ENCODE measurements at places on chromosomes 4 and X.

DNA sequence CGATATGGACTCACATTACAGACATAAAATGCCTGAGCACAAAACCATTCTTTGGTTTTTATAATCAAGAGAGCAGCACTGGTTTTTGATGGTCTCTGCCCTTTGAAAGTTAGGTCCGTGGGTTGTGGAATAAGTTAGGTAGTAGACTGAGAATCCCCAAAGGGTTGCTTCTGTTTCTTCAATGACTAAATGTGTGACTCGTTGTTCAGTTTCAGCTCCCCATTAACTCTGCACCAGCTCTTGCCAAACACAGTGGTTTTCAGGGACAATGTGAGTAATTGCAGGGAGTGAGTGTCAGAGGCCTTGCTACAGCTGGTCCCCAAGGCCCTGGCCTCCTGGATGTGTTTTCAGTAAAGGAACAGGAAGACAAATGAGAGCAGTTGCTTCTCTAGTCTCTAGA is 24.8 kb downstream of the SMIM20 start:
- DNase-seq = peak; percentile 51

DNA sequence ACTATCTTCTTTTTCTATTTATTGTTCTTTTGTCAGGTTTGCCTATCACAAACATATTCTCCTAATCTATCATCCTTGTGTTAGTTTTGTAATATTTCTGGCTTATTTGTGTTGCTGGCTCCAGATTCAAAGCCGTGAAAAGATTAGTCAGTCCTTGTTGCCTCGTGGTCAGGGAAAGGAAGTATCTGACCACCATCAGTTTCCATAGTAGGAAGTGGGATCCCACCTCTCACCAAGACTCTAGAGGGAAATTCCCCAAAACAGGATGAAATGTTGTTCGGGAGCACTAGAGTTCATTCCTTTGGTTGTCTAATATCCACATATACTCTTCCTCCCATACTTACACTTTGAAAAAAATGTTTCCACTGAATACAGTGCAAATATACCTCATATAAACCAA is 131.0 kb upstream of the HUWE1 start:
- DNase-seq = no peak

- no peak for DNase-seq
These were observed 91.1 kb downstream of the PPP3CA start for GRCh38 chr4:101256222-101256621.

DNA sequence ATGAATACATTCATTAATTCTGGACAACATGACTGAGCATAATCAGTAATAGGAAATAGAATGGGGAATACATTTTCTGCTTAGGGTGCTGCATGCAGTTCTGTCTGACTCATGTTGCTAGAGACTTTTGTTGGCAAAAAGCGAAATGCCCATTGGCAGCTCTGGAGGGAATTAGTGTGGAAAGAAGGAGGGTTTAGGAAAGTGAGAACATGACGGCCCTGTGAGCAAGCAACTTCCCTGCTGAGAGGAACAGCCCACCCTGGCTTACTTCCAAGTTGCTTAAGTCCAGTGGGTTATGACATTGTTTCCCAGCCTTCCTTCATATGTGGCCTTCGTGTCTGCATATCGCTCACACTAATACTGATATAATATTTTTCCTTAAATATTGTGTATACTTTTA is 13.8 kb downstream of the MAD2L1 start:
- no peak for DNase-seq

DNA sequence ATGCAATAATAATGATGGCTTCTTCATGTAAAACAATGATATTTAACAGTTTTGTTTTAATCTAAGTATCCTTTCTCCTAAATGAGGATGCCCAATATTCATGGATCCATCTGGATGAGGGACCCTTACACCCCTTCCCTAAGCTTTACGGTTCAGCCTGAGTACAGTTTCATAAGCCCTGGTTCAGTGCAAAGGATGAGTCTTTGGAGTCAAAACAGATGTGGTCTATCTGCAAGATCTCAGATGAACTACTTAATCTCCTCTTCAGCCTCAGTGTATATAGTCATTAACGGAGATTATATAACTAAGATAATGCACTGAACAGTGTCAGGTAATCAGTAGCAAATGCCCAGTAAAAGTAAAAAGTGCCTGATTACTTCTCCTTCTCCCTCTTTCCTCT is 22.1 kb downstream of the ANXA5 start:
- DNase-seq = no peak

- peak; percentile 17 for DNase-seq
These were observed 33.4 kb upstream of the RBM47 start for GRCh38 chr4:40662962-40663604.

DNA sequence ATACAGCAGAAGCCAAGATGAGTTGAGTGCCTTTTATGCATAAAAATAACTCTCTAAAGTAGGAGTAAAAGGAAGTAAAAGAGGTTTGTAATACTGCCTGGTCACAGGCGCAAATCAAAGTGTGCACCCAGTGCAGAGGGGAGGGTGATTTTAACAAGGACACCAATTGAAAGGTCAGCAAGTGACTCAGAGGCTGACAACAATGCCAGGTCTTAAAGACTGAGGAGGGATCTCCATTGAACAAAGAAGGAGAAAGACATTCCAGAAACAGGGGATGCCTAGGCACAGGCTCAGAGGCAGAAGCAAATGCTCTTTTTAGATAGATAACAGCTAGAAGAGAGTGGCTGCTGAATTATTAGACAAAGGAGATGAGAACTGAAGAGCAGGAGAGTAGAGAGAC is 297.4 kb upstream of the VCX start:
- no peak for DNase-seq

- DNase-seq = no peak
These were observed 67.0 kb downstream of the UCHL1 start for GRCh38 chr4:41323706-41324105.

DNA sequence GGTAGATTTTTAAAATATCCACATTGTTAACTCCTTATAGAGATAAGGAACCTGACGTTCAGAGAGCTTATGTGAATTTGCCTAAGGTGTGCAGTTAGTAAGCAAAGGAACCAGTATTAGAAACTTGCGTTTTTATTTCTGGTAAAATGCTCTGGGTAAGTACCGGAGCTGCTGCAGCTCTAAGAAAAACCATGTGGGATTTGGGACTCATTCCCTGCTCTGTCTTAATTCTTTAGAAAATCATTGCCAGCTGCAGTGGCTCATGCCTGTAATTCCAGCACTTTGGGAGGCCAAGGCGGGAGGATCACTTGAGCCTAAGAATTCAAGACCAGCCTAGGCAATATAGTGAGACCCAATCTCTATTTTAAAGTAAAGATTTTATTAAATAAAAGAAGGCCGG is 5.8 kb downstream of the CCKAR start:
- no peak for DNase-seq

DNA sequence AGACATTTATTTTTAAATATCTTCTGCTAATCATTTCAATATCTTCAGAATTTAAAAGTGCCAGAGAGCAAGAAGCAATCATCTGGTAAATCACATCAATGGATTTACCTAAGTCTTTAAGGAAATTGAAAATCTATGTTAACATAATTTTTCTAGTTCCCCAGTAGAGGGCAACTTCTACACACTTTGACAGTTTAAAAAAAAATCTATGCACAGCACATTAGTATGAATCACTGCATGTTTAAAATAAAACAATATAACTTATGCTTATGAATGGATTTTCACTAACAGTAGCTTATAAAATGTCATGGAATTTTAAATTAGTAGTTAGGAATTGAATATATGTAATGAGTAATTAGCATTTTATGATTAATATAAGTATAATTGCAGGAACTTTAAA is 126.5 kb downstream of the REELD1 start:
- no peak for DNase-seq

DNA sequence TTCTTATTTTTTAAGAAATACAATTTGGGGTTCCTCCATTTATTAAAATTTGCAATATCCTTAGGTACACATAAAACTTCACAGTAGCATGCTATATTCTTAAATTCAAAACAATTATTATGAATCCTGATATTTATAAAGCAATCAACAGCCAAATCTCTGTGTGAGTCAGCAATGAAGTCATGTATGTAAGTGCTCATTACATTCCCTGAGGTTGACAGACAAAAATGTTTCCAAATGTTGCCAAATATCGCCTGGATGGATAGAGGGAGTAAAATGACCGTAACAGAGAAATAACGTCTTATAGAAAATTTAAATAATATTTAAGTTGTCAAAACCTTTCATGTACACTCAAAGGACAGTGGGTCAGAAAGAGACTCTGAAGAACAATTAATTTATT is 220.0 kb downstream of the PCDH18 start:
- no peak for DNase-seq

GRCh38 chr4:13481569-13481968 is 2.6 kb downstream of the RAB28 start:
- no peak for DNase-seq

GRCh38 chr4:71456841-71457240 is 118.0 kb downstream of the SLC4A4 start:
- no peak for DNase-seq

DNA sequence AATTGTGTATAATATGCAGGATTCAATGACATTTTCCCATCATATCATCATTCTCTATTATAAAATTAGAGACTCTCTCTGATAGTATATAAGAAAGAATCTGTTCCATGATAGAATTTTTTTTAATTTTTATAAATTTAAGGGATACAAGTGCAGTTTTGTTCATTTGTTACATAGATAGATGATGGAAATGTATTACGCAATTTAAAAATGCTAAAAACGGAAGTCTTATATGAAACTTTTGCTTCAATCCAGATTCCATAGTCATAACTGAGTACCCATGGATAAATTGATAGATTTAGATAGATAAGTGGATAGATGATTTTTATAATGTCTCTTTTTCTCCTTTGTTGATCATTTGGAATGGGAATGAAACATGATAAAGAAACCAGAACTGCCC is 24.9 kb upstream of the MAGEB2 start:
- DNase-seq = no peak

DNA sequence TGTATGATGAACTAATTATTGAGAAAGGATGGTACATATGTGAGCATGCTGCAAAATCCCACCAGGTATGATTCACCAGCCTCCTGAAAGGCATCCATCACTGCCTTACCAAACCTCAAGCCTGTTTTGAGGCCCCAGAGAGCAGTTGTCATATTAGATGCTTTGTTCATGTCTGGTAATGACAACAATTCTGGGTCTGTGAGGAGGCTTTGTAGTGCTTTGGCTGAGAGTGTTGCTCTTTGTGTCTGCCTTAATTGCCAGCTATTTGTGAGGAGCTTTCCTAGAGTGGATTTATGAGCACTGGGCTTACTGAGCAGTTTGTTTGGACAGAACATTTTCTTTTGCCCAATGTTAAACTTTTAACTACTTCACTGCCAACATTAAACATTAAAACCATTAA is 69.2 kb downstream of the HEPH start:
- no peak for DNase-seq

- no peak for DNase-seq
These were observed 202.2 kb upstream of the ETNPPL start for GRCh38 chr4:108965016-108965415.

DNA sequence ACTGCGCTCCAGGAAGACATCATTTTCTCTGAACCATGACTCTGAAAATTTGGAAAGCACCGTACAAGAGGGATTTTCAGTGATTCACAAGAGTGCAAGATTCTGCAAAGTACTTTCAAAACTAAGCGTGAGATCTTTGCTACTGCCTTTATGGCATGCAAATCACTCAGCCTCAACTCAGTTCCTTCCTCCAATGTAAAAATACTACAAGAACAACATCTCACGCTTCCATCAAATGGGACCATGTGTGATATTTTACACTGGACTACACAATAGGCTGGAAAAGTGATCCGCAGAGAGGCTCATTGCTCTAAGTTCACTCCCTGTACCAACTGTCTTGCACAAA is 674 bp upstream of the IL15 start:
- no peak for DNase-seq

DNA sequence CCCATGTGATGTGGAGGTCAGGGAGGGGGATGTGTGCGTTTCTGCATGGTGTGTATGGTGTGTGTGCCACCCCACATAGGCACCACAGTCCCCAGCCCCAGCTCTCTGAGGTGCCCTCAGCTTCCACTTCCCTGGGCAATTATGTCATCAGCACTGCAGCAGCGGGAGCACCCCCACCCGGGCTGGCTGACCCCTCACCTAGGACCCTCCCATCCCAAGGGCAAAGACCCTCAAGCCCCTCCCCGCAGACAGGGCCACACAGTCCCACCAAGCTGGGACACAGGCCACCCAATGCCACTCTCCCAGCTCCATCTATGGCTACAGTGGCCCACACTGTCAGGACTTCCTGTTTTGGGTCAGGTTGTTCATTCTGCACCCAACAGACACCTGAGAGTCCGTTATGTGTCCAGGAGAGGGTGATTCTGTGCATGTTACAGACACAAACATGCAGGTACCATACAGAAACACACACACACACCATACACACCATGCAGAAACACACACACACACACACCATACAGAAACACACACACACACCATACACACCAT is 75.2 kb downstream of the JAKMIP1 start:
- no peak for DNase-seq

DNA sequence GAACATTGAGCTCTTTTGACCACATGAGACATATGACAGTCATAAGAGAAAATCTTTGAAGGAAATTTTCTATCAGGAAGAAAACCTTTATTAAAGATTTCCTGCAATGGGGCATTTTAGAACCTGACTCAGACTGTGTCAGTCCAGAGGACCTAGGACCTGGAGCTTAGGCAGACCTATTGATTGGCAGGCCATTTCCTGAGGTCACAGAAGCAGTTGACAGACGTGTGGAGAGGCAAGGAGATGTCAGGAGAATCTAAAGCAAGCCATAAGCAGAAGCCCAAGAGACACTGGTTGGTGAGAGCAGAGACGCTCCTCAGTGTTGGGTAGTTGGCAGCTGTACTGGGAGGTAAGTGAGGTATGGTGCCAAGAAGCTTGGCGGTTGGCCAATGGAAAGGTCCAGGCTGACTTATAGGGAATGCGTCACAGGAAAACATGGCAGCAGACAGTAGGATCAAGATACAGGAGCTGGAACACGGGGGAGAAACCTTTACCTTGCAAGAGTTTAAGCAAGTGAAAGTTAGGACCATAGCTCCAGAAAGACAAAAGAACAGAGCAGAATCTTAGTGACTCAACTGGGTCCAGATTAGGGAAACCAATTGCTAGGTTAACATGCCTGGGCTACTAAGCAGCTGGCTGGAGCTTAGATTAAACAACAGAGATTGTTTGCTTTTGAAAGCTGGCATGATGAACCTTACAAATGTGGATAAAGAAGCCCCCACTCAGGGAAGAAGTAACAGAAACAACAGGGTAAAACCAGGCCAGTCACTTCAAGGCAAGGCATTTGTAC is 18.6 kb downstream of the PALLD start:
- no peak for DNase-seq

GRCh38 chr4:56995525-56995924 is 16.8 kb downstream of the POLR2B start:
- DNase-seq = no peak

GRCh38 chr4:37890801-37891259 is at the start of gene TBC1D1:
Gene TBC1D1 (plus strand): TSS chr4:37891084. CDS start chr4:37902096, 11,012 bp downstream.
- peak; percentile 64 for DNase-seq
